ENCODE measurements at places on chromosomes 6 and 20.

- DNase-seq, result no peak
These were observed 269.5 kb upstream of the HSF2 start for GRCh38 chr6:122130026-122130348.

- DNase-seq, result no peak
These were observed 20.5 kb downstream of the JPH2 start for GRCh38 chr20:44166477-44166876.

DNA sequence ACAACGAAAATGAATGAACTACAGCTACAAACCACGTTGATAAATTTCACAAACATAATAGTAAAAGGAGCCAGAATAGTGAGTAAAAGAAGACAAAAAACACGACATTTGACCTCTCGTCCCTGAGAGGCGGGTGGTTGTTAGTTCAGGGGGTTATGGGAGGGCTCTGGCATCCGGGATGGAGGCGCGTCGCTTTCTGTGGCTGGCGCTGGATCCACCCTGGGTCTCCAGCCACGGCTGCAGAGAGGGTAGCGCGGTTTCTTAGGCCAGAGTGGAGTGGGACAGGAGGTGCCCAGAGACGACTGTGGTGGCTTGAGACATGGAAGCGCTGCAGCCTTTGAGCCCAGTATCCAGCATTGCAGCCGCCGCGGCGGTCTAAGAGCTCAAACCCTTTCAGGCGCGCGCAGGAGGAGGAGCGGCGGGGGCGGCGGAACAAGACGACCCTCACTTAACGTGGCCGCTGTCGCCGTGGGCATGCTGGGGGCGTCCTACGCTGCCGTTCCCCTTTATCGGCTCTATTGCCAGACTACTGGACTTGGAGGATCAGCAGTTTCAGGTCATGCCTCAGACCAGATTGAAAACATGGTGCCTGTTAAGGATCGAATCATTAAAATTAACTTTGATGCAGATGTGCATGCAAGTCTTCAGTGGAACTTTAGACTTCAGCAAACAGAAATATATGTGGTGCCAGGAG lies 3.7 kb upstream of the ZSCAN23 start:
- no peak for DNase-seq

- DNase-seq, result no peak
These were observed 36.2 kb upstream of the E2F3 start for GRCh38 chr6:20365456-20365855.

DNA sequence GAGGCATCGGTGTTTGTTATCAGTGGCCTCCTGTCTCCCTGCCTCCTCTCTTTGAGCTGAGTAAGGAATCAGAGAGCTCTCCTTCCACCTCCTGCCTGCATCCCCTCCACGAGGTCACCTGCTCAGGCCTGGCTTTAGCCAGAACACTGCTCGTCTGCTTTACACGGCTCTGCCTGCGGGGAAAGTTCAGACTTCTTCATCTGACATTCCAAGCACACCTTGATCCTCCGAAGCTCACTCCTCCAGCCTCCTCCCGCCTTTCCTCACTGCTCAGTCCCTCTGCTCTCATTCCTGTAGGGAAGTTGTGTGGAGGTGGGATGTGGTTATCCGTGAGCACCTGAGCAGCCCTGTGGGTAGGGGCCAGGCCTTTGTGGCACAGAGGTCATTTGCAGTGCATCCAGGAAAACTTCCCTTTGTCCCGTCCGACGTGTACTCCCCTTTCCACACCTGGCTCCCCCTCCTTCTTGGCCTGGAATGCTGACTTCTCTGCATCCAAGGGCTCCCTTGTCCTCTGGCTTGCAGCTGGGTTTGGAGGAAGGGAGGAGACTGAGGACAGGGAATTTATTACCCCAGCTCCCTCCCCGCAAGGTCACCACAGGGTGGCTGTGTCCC lies 12.8 kb upstream of the CCDC167 start:
- no peak for DNase-seq

- no peak for DNase-seq
These were observed 22.6 kb downstream of the SNX9 start for GRCh38 chr6:157845493-157846259.

GRCh38 chr6:21556968-21557721 lies 36.4 kb upstream of the SOX4 start:
- no peak for DNase-seq

DNA sequence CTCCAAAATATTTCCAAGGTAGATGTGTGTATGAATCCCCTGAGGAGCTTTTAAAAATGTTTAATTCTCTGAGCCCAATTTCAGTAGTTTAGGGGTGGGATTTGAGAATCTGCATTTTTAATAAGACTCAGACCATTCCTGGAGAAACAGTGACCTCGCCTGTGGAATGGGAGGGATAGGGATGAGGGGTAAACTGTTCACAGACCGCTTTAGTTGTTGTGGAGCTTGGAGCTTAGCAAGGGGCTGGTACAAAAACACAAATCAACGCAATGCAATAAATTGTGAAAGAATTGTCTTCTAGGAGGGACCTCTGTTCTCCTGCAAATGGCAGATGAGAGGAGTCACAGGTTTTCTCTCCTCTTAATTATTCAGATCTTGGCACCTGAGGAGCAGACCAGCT lies 239.3 kb upstream of the SULF2 start:
- no peak for DNase-seq
